ENCODE measurements at places on chromosomes 5 and 9.

GRCh38 chr5:169545762-169546161 is 37.8 kb upstream of the SPDL1 start:
- no peak for DNase-seq

GRCh38 chr9:35795695-35796094 is 4.3 kb downstream of the NPR2 start:
- no peak for DNase-seq

DNA sequence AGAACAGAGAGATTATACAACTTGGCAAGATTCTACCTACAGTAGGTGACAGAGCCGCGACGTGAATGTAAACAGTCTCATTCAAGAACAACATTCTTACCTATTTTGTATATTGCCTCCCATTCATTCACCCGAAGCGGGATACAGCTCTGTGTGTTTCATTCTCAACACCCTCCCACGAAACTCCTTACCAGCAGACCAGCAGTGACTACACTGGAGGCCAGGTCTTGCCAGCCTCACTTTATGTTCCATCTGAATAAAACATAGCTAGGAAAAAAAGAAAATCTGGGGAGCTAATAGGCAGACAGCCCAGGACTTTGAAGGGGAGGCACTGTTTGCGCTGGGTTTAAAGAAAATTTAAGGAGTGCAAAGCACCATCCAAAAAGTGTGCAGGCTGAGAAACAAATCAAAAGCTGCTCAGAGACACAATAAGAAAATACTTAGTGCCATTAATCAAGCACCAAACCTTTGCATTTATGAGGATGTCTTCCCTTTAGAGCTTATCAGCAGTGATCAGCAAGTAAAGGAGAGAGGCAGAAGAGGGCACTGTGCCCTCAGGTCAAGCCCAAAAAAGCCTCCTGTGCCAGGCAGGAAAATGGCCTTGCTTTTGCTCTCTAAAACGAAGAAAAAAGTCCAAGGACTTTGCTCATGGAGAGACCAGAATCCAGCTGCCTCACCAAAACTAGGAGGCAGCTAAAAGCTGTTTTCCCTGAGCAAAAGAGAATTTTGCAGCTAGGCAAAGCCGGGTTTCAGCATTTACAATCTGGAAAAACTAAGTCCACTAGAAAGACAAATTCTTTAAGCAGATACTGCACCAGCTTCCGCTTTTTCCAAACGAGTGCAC is 295.1 kb downstream of the BNC2 start:
- no peak for DNase-seq

DNA sequence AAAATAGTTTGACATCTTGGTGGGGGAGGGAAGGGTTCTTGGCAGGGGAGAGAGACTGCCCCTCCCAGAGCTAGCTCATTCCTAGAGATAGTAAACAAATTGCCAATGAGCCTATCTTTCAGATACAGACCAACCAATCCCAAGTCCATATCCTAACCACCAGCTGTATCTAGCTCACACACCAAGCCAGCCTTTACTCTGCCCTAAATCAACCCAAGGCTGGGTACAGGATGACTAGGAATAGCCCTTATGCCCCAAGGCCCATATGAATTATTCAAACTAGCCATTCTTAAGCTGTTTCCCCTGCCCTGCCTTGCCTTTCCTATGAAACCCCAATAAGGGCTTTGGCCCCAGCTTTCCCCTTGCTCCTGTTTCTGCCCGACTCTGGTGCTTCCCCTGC is 281.3 kb upstream of the PANK3 start:
- no peak for DNase-seq

GRCh38 chr5:73264631-73265030 is 91.6 kb downstream of the TMEM174 start:
- DNase-seq, result no peak

DNA sequence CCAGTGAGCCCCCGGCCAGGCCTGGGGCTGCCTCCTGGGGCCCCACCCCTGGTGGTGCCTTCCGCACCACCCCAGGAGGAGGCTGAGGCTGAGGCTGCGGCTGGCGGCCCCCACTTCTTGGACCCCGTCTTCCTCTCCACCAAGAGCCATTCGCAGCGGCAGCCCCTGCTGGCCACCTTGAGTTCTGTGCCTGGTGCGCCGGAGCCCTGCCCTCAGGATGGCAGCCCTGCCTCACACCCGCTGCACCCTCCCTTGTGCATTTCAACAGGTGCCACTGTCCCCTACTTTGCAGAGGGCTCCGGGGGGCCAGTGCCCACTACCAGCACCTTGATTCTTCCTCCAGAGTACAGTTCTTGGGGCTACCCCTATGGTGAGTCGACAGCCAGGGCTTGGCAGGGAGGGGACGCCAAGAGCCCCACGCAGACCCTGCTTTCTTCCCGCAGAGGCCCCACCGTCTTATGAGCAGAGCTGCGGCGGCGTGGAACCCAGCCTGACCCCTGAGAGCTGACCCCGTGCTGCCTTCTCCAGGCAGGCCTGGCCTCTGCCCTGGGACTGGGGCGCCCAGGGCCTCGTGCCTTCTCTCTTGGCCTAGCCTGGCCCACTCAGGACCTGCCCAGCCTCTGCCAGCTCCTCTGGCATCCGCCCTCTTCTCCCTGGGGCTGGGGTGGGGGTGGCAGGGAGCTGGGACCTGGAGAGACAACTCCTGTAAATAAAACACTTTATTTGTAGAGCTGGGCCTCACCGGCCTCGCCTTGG is 4.0 kb upstream of the EHMT1 start:
- DNase-seq, result no peak

DNA sequence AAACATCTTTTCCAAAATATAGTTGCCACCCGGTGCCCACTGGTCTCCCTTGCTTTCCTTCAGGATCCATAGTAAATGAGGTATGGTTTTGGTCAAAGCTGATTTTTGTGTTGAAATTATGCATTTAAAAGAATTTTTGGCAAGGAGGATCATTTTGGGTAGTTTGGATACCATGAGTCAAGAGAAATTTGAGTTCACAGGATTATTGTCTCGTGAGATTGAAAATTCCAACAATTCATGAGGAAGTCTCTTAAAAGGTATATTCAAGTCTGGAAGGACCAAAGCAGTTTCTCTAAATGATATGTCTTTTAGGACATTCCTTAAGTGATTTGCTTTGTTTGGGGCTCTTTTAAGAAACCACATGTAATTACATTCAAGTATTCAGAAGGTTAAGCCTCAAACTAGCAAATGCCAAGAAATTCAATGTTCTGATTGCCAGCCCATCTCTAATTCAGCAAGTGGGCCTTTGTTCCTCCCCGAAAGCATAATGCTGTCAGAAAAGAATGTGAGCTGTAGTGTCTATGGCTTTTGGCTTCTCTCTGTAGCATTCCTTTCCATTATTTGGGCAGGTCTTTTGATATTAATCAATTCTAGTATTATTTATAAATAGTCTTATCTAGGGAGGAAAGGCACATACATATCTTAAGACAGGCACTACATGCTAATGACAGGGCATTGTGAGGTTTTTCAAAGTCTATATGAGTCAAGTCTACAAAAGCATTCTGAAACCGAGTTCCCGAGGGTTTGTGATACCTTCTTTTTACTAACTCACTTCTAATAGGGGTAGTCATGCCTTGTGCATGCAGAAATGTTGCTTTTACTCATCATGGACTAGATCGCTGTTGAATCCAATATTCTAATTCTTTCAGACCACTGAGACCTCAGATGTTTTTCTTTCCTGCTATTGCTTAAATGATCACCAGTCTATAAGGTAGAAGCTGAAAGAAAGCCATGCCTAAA is 453.9 kb downstream of the ENC1 start:
- DNase-seq, result no peak

- no peak for DNase-seq
Observed at GRCh38 chr5:101425339-101425859, 522.3 kb upstream of the ST8SIA4 start.

- DNase-seq, result no peak
Observed at GRCh38 chr5:124704594-124705284, 41.7 kb downstream of the ZNF608 start.

DNA sequence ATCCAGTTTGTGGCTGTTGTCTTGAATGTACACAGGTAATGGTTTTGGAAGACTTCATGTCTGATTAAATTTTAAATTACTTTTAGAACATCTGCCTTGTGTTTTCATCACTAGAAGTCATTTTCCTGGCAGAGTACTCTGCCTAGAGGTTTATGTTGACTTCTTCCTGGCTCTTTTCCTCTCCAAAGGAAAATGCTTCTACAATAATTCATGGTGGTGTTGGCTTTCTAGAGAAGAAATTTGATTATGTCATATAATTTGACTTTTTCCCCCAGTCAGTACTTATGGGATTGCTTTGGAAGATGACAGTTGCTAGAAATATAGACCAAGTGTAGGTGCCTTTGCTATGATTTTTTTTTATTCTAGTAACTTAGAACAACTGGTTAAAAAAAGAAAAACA is 46.8 kb downstream of the F2RL2 start:
- no peak for DNase-seq

DNA sequence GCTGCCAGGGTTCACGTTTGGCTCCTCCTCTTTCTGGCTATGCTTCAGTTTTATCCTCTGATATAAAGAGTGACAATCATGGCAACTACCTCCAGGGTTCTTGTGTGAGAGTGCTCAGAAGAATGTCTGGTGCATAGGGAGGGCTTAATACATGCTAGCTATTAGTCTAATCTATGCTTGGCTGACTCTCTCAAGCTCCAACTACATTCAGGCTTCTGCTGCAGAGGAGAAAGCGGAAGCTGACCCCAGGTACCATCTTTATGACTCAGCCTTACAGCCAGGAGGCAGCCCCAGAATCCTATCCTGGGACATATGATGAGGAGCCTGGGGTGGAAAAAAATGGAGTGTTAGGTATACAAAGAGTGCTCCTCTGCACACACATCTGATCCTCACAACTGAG is 32.1 kb upstream of the RASGRF2 start:
- no peak for DNase-seq

DNA sequence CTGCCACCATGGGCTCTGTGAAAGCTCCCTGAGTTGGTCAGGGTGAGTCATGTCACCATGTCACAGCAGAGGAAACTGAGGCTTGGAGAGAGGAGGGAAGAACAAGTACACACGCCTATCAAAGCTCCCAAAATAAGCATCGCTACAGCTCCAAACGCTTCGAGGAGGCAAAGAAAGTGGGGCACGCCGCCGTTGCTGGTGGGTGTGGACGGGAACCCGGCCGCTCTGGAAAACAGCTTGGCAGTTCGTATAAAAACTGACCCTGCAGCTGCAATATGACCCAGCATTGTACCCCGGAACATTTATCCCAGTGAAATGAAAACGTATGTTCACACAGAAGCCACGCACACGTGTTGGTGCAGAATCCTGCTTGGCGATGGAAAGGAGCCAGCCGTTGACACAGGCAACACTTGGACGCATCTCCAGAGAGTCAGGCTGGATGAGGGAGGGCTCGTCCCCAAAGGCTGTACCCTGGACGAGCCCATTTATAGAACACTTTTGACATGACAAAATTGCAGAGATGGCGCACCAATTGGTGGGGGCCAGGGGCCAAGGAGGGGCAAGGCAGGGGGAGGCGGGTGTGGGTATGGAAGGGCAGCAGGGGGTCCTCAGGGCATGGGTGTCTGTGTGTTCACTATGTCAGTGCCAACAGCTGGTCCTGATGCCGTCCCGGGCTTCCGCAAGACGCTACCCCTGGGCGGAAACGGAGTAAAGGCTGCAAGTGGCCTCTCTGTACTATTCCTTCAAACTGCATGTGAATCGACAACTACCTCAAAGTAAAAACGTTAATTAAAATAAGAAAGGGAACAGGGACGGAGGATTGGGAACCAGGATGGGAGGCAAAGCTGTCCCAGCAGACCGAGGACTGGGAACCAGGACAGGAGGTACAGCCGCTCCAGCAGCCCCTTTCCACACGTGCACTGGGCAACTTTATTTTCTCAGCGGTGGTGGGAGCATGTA is 173.0 kb downstream of the OLFM1 start:
- no peak for DNase-seq

DNA sequence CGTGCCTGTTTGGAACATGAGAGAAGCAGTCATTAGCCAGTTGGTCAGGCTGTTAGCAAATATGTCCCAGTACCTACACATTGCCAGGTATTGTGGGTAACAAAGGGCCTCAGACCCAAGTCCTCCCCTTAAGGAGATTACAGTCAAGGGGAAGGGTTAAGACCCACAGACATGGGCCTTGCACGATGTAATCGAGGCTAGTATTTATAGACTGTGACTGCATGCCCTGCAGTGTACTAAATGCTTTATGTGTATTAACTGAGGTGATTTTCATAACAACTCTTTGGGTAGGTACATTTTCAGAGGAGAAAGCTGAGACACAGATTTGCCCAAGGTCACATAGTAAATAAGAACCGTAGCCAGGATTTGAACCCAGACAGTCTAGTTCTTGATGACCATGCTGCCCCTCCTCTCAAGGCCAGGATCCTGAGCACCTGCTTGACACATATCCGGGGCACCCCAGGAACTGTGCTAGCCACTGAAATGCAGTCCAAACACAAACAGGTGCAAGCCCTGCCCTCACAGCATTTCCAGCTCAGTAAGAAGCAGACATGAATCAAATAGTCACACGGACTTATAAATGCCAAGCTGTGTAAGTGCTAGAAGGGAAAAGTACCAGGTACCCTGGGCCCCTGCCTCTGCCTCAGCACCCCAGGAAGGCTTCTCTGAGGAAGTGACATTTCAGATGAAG is 32.0 kb upstream of the GRPEL2 start:
- DNase-seq, result no peak

- no peak for DNase-seq
Observed at GRCh38 chr9:135919318-135919890, 12.1 kb upstream of the CAMSAP1 start.

- no peak for DNase-seq
Observed at GRCh38 chr9:21454149-21454548, 13.9 kb downstream of the IFNA1 start.

DNA sequence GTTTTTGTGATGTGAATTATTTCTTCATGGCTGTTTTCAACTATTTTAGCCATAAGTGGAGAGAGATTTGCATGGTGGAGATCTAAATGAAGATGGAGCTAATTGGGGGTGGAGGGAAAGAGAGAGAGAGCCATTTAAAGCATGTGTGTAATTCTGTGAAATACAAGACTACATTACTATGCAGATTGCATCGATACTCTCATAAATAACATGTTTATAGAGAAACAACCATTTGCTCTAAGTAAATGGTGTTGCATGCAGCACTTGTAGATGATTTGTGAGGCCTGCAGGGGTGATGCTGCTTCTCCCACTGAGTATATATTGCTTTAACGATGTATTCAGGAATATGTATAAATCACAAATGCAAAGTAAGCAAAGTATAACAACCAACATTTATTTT is 270.2 kb upstream of the RIOK2 start:
- no peak for DNase-seq

- no peak for DNase-seq
Observed at GRCh38 chr5:142115937-142116614, 7.5 kb downstream of the NDFIP1 start.

DNA sequence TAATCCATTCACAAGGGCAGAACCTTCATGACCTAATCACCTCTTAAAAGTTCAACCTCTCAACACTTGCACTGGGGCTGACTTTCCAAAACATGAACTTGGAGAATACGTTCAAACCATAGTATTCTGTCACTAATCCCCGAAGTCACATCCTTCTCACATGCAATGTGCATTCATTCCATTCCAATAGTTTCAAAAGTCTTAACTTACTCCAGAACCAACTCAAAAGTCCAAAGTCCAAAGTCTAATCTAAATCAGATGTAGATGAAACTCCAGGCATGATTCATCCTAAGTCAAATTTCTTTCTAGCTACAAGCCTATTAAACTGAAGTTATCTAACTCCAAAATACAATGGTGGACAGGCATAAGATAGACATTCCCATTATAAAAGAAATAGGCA is 21.7 kb upstream of the ADAMTSL1 start:
- DNase-seq, result no peak

- DNase-seq, result peak; percentile 20
Observed at GRCh38 chr5:97478483-97478882, 295.4 kb upstream of the RIOK2 start.

- no peak for DNase-seq
Observed at GRCh38 chr5:132103332-132103951, 29.9 kb downstream of the CSF2 start.

- no peak for DNase-seq
Observed at GRCh38 chr5:140358738-140359310, 1.2 kb upstream of the SLC4A9 start.

Measured in retina (tissue), 1 donor.